ENCODE measurements at places on chromosomes 7 and 10. TPM values are rescaled to one million over a fixed set of nuclear protein-coding genes. Genes with fewer than 3 reads are reported as not detected.

Gene CXCL12
- total RNA-seq: 89.6 TPM

Gene WEE2
- not detected for total RNA-seq

Gene NUTM2A
- total RNA-seq: 1.5 TPM

Gene CNPY1
- total RNA-seq: not detected

Gene DPYSL4
- 3.1 TPM for total RNA-seq

Gene WASHC2A
- 49.1 TPM for total RNA-seq

Gene GBX1
- total RNA-seq: not detected

Gene COL13A1
- 2.1 TPM for total RNA-seq

Gene PIK3CG
- 13.2 TPM for total RNA-seq

Gene CYP2C9
- total RNA-seq: not detected

Gene GPR15LG
- not detected for total RNA-seq

Gene ADRA2A
- 8.9 TPM for total RNA-seq

Gene GPR85
- total RNA-seq: 1.4 TPM

Gene INPP5A
- total RNA-seq: 37.0 TPM

Gene GIMAP7
- 48.4 TPM for total RNA-seq

Gene XRCC2
- total RNA-seq: 1.8 TPM

Gene CCDC3
- 7.6 TPM for total RNA-seq

Gene MRC1
- total RNA-seq: 301 TPM

Gene ASIC3
- 2.7 TPM for total RNA-seq

Gene ERVW-1
- total RNA-seq: not detected

Gene TMEM140
- 24.0 TPM for total RNA-seq

Gene HOXA13
- total RNA-seq: not detected

Gene MAPK8
- 36.9 TPM for total RNA-seq

Gene CALHM1
- total RNA-seq: not detected

Gene HOXA7
- total RNA-seq: 1.3 TPM

Gene MYL10
- total RNA-seq: not detected

Gene MAT1A
- 0.76 TPM for total RNA-seq

Gene FXYD4
- total RNA-seq: 1.0 TPM

Gene SLC29A4
- total RNA-seq: 7.3 TPM

Gene SGPL1
- total RNA-seq: 60.6 TPM

Gene VPS37D
- 2.0 TPM for total RNA-seq

Gene POLR1F
- total RNA-seq: 9.6 TPM

Gene SFTPD
- total RNA-seq: 323 TPM

Gene FAM25A
- not detected for total RNA-seq

Gene FKBP9
- 91.4 TPM for total RNA-seq

Gene SVIL
- 103 TPM for total RNA-seq

Gene TNS3
- 126 TPM for total RNA-seq

Gene SUN3
- not detected for total RNA-seq

Gene OTUD1
- total RNA-seq: 19.4 TPM

Gene SPAM1
- total RNA-seq: not detected

Gene CYP2C19
- not detected for total RNA-seq

Gene FAM200A
- 6.4 TPM for total RNA-seq

Gene SOSTDC1
- 9.2 TPM for total RNA-seq

Gene FEZF1
- not detected for total RNA-seq

Gene KCNIP2
- total RNA-seq: 2.3 TPM

Gene NPC1L1
- total RNA-seq: not detected

Gene SRRM3
- 0.94 TPM for total RNA-seq

Gene NKX1-2
- not detected for total RNA-seq

Measured in left lung (tissue), 14 donors.